ENCODE measurements at places on chromosomes 4 and X.

DNA sequence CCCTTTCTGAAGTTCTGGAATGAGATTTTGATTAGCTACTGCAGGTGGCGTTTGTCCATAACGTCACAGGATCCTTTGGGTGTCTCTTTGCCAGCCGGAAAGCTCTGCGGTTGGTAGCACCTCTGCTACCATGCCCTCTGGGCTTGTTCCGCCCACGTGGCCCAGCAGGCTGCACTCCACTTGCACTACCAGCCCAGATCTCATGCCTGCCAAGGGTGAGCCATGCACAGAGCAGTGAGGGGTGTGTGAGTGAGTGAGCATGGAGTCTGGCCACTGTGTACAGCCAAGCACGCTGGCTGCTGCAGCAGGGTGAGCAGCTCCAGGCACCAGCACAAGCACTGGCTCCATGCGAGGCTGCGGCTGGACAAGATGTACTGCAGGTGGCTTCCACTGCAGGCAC, 6.6 kb upstream of the HNRNPD start:
- no peak for DNase-seq

GRCh38 chr4:93334003-93334402, 494.6 kb upstream of the ATOH1 start:
- DNase-seq, result no peak

GRCh38 chr4:103097112-103097511, 2.5 kb downstream of the BDH2 start:
- DNase-seq, result no peak

DNA sequence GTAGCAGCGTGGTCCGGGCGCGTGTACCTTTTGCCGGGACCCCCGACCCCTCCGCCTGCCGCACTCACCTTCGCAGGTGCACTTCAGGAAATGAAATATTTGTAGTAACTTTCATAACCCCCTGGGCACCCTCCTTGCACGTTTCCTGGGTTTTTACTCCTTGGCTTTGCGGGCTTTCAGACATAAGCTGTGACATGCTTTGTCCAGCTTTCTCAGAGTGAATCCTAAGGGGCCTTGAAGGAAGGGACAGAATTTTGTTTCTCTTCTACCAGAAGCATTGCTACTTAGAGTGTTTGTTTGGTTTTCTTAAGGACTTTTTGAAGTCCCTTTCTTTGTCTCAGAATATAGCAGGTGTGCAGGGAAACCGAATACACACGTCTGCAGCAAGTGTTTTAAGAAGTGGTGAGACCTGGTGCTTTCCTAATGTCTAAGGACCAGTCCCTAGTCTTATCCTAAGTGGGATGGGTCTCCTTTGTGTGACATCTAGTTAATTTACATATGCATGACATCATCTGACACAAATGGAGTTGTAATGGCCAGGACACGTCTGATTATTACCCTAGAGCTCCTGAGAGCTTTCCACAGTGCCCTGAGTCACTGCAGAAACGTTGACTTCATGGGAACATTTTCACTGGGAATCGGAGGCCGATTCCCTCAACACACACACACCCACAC, 1.3 kb downstream of the FAM149A start:
- DNase-seq, result no peak

- no peak for DNase-seq
These were observed 136.0 kb downstream of the NKX6-1 start for GRCh38 chr4:84362896-84363655.

DNA sequence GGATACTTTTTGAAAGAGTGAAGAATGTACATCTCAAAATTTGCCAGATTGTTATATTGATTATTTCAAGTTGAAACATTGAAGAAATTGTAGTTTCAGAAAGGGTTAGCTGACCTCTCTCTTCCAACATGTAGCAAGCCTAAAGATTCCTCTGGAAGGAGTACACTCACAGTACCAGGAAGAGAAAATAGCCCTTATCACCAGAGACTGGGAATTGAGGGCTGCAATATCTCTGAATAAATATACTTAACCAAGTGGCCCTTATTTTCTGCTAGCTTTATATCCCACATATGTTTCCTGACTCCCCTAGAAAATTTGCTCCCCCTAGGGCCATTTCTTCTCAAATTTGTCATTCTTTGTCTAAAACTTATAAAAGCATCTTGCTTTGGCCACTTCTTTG, 332.2 kb downstream of the GASK1B start:
- DNase-seq, result no peak

GRCh38 chr4:140311257-140311835, 62.1 kb upstream of the SCOC start:
- no peak for DNase-seq

GRCh38 chr4:159193046-159193620, 90.3 kb downstream of the RAPGEF2 start:
- no peak for DNase-seq

GRCh38 chr4:21413807-21414370, 534.7 kb downstream of the KCNIP4 start:
- DNase-seq, result no peak

DNA sequence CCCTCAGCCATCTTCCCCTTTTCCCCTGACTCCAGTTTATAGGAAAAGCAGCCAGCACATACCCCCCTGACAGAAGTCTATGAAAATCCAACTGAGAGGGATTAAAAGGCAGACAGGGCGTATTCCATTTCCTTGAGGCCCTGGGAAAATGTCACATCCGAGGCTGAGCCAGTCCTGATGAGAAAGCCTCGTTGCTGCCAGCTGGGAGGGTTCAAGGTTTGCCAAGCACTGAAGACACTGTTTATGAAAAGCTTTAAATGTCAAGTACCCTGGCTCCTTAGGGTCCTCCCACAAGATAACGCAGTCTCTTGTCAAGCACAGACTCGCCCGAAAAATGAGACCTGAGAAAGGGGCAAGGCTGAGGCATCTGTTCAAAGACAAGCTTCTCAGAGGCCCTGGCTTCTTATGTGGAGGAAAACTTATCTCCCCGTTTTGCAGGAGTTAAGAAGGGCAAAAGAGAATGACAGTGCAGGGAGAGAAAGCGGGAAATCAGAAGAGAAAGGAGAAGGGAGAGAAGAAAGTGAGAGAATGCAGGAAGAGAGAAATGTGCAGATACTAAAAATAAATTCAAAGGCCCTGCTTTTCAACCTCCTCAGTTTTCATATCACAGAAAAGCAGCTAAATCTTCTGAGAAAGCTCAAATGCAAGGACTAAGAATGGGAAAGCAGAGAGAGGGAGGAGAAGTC, 44.7 kb downstream of the SCD5 start:
- DNase-seq, result no peak

GRCh38 chrX:129804806-129805205, 25.1 kb downstream of the SASH3 start:
- no peak for DNase-seq

DNA sequence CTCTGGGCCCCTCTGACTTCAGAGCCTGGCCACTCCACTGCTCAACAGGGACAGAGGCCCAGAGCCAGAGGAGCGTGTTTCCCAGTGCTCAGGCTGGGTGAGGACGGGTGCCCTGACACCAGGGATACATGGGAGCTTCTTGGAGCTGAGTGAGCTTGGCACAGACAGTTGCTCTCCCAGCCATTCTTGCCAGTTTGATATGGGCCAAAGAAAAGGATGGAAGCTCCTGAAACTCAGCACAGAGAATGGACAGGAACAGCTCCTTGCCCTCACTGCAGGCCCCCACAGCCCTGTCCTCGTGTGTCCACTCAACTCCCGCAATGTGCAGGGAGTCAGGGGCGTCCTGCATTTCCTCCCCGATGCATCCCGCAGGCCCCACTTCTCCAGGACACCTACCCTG, 38.8 kb downstream of the NSG1 start:
- DNase-seq, result no peak

GRCh38 chrX:118724775-118725174, 2.6 kb upstream of the IL13RA1 start:
- no peak for DNase-seq

DNA sequence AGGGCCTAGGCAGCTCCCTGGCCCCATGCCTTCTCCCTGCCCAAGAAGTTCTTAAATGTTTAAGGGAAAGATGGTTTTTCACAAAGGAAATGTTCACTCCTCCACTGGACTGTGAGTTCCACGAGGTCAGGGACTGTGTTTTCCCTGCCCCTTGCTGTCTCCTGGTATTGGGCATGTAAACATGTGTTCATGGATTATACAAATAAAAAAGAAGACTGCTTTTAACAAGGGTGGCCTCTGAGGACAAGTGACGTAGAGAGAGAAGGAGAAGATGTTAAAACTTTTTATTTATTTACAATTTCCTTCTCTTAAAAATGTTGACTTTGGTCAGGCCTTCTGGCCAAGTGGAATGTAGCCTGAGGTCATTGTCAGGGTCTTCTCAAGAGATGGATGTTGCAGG, 66.0 kb downstream of the FHDC1 start:
- DNase-seq, result no peak

- DNase-seq, result no peak
These were observed 66.7 kb upstream of the PNPLA4 start for GRCh38 chrX:7993873-7994272.

DNA sequence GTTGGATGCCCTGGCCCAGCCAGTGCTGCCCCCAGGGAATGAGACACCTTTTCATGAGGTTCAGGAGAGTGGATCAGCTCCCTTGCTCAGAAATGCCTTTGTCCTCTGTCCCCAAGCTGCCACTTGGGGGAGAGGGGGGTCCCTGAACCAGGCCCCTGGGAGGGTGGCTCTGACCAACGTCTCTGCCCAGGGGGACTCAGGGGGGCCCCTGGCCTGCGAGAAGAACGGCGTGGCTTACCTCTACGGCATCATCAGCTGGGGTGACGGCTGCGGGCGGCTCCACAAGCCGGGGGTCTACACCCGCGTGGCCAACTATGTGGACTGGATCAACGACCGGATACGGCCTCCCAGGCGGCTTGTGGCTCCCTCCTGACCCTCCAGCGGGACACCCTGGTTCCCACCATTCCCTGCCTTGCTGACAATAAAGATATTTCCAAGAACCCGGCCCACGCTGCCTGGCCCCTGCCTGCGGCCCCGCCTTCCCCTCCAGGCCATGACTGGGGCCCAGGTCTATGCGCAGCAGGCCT, 7.3 kb downstream of the HGFAC start:
- DNase-seq, result no peak

- DNase-seq, result no peak
These were observed 4.1 kb downstream of the MTTP start for GRCh38 chr4:99578714-99579113.

- DNase-seq, result no peak
These were observed 80.4 kb downstream of the HS6ST2 start for GRCh38 chrX:132877954-132878536.

- DNase-seq, result no peak
These were observed 167.6 kb downstream of the ARHGAP24 start for GRCh38 chr4:85642356-85643100.

DNA sequence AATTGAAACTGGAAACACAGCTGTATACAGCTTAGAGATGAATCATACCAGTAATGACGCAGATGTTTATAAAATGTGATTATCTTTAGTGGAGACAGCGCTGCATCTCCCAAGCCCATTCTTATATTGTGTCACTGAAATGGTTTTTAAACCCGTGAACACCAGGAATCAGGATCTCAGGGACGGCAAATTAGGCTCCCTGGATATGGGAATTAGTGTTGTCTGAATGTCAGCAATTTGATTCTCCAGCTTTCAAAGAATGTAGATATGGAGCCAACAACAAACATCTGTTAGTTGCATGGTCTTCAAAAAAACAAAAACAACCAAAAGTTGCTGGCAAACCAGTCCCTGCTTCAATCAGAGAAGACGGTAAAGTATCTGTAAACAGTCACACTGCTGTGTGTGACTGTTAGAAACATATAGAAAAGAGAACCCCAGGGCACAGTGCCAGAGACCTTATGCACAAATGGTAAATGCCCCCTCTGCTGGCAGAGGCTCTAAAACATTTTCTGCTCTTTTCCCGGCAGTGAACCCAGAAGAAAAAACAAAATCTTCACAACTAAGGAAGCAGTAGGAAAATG, 351.9 kb upstream of the FTHL17 start:
- DNase-seq, result peak; percentile 46

- no peak for DNase-seq
These were observed 27.5 kb upstream of the PLS3 start for GRCh38 chrX:115533485-115533884.

GRCh38 chrX:101685923-101686322, 26.3 kb upstream of the ARMCX2 start:
- DNase-seq, result no peak

GRCh38 chrX:17990532-17990931, 129.4 kb upstream of the RAI2 start:
- no peak for DNase-seq

- no peak for DNase-seq
These were observed 60.9 kb upstream of the CLCN4 start for GRCh38 chrX:10095698-10096432.

DNA sequence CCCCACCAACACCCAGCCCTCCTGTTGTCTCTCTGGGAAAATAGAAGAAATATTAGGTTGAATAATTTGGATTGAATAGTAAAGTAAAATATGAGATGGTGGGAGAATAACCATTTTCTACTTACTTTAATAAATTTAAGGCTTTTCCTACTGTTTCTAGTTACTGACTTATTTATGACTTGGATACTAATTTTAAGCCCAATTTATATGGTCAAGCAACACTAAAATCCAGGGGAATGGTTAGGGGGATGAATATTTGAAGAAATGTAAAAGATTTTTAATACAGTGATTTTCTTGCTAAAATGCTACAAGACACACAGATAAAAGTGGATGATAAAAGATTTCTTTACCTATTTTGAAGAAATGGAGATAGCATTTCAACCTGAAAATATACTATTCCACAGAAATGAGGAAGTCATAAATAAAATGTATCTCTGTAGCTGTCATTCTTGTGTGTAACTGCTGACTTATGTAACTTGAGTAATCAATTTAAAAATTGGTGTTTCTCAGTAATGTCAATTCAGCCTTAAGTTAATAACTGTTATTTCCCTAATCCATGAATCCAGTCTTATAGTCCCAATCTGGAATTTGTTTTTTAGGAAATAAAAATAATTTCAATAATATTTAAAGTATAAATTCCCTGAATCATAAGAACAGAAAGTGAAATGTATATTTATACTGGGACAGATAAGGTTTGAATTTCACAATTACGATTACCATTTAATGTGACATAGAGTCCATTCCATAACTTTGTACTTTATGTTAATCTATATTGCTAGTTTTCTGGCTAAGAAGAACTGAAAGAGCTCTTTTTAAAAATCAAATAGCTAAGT, 24.3 kb upstream of the IL2 start:
- DNase-seq, result no peak
